Posterior cingulate gyrus (tissue), 11 donors: ENCODE measurements at places on chromosomes 4 and X.
A peak's percentile ranks its signal among the peaks of the same experiment; 100 is the strongest.

GRCh38 chrX:23736030-23736429 lies 7.0 kb downstream of the ACOT9 start:
- no peak for DNase-seq

DNA sequence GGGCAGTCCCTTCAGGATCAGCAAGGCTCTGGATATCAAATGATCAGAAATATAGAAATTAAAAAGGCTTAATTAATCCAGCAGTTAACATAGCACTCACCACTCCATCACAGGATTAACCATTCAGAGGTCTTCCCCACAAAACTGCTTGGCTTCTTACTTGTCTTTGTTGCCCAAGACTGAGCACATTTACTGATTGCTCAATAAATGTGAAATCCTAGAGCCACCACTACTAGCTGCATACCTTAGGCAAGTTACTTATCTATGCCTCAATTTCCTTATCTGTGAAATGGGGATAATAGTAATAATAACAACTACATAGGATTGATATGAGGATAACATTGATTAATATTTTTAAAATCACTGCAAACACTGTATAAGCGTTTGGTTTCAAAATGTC lies 124.2 kb downstream of the ARHGAP6 start:
- no peak for DNase-seq

- DNase-seq, result no peak
These were observed 568.1 kb upstream of the DIPK2B start for GRCh38 chrX:45768666-45769236.

DNA sequence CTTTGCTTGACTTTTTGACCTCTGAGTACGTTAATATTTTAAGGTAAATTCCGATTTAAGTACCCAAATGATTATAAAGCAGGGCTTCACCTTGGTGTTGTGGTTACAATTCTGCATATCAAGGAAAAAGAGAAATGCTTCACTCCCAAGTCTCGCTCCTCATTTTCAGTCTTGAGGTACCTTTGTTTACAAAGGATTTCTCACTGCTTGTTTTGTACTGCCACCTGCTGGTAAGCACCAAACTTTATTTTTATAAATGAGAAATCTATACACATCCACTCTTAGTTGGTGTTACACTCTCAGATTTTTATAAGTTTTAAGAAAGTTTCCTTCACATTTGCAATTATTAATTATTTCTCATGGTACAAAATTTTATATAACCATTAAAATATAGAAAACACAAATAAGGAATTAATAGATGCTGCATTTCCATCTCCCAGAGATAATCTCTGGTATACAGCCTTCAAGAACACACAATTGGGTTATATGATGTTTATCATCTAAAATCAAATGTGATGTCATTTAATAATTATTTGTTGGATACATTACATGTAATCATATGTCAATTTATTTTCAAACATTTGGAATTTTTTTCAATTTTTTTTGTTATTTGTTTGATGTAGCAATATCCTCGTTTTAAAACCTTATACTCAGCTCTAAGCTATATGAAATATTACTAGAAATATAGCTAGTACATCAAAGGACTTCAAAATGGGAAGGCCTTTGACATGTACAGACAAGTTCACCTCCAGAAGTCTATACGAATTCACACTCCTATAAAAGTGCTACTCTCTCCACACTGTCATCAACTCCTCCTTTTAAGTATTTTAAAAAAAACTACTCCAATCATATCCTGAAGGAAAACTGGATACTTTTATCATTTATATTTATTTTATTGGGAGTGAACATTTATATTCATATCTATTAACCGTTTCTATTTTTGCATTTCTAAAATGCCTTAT lies 179.9 kb downstream of the KCNIP4 start:
- no peak for DNase-seq

DNA sequence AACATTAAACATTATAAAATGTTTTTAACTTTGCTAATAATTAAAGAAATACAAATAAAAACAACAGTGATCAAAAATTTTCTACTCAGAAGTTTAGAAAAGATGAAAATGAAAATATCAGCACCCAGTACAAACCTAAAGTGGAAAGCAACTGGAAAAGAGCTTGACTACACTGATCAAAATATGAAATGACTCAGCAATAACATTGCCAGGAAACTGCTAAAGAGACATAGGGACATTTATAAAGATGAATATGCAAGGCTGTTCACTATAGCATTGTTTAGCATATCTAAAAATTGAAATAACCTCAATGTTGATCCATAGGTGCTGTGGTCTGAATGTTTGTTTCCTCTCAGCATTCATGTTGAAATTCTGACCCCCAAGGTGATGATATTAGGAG lies 88.5 kb upstream of the NOCT start:
- DNase-seq, result no peak

- DNase-seq, result peak; percentile 63
These were observed 270.7 kb downstream of the FBXW7 start for GRCh38 chr4:152265149-152265621.

GRCh38 chr4:111501946-111502345 lies 643.3 kb upstream of the FAM241A start:
- DNase-seq, result no peak

DNA sequence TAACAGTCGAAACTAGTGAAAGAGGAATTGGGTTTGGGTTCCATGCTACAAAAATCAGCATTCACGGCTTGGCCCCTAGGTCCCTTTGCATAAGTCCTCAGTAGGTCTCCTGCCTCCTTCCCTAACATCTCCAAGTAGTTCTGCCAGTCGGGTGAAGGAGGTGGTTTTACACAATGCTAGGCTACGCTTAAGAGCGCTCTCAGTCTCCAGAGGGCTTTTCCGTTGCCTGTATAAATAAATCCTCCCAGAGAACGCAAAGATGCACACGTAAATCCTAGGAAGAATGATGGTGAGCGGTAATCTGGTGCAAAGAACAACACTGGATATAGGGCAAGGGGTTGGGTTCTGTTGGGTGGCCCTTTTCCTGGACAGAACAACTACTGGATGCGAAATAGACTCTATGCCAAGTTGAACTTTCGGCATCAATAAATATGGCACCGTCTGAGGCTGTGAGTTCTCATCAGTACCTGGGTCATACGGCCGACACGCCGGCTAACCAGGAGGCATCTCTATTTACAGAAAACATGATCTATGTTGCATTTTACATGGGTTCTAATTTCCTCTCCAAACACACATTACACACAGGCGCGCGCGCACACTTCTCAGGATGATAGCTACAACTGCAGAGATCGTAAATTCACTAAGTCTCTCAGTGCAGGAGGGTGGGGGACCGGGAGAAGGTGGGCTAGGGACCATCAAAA lies 1.3 kb downstream of the CAMK2D start:
- DNase-seq, result peak; percentile 23

DNA sequence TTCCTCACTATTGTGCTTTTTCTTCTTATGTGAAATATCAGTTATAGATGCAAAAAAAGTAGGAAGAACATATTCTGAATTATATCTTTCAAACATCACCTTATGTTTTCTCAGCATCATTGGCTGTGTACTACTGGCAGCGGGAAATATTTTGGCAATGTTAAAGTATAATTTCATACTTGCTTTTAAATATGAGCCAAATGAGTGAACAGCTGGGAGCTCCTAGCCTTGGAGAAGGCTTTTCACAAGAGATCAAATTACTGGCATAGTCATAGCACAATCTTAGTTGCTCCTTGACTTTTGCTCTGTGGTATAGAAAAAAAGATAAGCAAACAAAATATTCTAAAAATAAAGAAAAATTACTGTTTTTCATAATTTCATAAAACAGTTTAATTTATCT lies 1575.8 kb upstream of the PABPC4L start:
- no peak for DNase-seq

- no peak for DNase-seq
These were observed 21.6 kb downstream of the SETD7 start for GRCh38 chr4:139534287-139534950.

DNA sequence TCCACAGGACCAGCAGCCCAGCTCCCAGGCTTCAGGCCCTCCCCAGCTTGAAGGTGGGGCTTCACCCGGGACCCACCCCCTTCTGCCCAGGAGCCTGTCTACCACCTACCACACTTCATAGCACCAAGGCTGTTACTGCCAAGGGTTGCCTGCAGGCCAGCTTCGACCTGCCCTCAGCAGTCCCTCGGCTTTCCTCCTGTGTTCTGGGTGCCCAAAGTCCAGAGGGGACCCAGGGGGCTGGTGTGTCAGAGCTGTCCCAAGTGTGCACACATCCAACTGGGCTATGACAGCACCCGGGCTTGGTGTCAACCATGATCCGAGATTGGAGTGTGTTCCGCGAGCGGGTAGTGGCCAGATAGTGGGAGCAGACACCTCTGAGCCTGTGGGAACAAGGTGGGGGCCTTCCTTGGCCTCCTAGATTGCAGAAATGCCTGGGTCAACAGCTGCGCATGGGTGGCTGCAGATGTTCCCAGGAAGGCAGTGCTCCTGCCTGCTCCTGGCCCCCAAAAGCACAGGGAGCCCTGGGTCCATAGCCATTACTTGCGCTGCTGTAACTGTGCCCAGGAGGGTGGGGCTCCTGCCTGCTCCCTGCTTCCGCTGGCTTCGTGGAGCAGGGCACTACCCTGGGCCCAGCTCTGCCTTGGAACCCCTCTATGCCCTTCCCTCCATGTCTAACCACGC lies 16.8 kb downstream of the SULT1B1 start:
- no peak for DNase-seq

- DNase-seq, result no peak
These were observed 3.9 kb downstream of the MSMO1 start for GRCh38 chr4:165331359-165331758.

DNA sequence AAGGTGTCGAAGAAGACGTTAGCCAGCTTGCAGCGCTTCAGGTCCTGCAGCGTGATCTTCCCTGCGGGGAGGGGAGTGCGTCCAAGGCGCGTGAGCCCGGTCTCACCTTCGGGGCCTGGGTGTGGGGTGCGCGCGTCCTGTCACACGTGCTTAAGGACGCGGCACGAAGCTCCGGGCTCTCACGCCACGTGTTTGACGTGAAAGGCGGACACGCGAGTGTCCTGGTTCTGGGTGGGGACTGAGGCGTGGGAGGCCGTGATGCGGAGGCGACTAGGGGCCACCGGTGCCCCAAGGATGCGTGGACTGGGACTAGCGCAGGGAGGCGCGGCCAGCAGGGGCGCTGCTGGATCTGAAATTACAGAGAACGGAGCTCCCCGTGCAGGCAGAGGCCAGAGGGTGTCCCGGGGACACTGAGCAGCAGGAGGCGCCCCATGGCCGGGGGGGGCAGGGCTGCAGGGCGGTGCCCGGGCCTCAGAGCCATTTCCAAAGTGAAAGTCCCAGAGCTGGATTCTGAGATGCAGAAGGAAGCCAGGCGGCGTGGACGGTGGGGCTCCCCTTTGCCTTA lies 20.3 kb upstream of the GTPBP6 start:
- DNase-seq, result no peak

DNA sequence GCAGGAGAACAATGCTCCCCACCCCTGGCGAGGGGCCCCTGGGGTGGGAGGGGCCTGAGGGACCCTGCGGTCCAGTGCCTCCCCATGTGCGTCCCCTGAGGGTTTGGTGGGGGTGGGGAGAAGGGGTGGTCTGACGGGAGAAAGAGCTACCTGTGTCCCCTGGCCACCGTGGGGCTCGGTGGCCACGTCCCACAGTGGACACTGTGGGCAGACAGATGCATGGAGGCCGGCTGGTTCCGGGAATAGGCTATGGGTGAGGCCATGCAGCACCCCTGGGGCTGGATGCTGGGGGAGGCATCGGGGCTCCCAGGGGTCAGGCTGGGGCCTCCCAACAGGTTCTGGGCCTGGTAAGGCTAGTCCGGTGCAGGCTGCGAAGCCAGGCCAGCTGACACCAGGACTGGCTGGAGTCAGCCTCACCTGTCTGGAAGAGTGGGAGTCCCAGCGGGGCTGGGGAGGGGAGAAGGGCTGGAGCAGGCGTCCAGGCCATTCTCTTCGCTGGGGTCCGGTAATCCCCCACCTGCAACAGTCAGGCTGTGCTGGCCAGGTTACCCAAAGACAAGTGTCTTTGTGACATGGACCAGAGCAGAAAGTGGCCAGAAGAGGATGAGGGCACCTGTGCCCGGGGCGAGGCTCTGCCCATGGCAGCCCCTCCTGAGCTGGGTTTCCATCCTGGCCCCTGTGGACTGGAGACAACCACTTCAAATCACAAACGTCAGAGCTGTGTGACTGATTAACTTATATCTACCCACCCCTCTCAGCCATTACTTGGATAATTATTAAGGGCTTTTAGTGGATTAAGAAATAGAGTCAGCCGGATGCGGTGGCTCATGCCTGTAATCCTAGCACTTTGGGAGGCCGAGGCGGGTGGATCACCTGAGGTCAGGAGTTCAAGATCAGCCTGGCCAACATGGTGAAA lies 1.4 kb upstream of the FAM53A start:
- no peak for DNase-seq

- DNase-seq, result no peak
These were observed 144.5 kb downstream of the SMIM20 start for GRCh38 chr4:26058537-26058936.

DNA sequence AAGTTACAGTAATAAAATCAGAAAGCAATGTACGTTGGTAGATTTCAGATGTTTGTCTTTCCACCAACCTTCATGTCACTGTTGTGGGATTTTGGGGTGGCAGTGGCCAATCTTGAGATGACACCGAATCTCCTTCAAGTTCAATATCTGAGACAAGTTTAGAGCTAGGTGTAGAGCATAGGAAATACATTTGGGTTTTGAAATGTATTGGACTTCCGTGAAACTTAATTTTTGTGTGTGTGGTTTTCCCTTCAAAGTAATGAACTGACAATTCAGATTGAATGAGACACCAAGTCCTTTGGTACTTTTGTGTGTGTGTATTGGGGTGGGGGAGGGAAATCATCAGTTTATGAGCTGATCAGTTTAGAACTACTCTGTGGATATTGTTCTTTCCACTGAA lies 1.8 kb downstream of the WDR44 start:
- DNase-seq, result no peak

GRCh38 chr4:7302781-7303404 lies 110.6 kb downstream of the SORCS2 start:
- DNase-seq, result no peak

DNA sequence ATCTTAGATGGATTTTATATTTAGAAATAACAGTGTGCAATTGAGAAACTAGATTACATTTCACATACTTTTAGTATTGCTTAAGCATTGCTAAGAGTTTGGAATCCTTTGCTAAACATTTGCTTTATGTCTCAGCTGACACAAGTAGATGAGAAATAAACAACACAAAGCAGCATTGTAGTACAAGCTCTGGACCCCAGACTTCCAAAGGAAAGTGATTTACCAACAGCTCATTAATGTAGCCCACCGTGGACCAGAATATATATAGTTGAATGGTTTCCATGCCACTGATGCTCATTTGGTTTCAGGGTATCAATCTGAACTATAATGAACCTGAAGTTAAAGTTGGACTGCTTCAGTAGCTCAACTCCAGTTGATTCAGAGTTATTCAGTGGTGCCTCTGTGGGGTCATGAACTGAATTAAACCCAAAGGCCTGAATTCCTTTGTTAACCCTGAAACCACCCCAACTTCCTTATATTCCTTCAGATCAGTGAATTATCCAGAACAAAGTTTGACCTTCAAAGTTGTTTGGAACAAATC lies 132.1 kb upstream of the NEIL3 start:
- no peak for DNase-seq

GRCh38 chr4:60611762-60612496 lies 588.2 kb upstream of the ADGRL3 start:
- no peak for DNase-seq

- no peak for DNase-seq
These were observed 155.9 kb downstream of the ARHGAP6 start for GRCh38 chrX:11509786-11510185.

GRCh38 chr4:87478732-87479250 lies 50.4 kb downstream of the SPARCL1 start:
- no peak for DNase-seq
